ENCODE measurements at places on chromosomes 4 and X.

GRCh38 chr4:8061573-8061972, 97.0 kb downstream of the ABLIM2 start:
- no peak for DNase-seq

DNA sequence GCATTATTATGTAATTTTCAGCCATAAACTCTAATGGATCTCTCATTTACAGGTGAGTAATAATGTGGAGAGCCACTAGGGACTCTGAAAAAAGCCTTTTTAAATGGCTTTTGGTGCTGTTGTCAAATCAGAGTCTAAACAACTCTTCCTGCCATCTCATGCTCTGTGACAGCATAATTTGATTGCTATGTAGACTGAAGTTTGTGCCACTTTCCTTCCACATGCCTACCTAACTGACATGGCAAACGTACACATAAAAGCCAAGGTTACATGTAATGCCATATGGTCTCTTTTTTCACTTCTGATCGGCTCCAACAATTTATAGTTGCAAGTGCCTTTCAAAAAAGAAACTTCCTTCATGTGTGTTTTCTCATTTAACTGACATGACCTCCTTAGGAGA, 94.3 kb downstream of the SH2D1A start:
- no peak for DNase-seq

DNA sequence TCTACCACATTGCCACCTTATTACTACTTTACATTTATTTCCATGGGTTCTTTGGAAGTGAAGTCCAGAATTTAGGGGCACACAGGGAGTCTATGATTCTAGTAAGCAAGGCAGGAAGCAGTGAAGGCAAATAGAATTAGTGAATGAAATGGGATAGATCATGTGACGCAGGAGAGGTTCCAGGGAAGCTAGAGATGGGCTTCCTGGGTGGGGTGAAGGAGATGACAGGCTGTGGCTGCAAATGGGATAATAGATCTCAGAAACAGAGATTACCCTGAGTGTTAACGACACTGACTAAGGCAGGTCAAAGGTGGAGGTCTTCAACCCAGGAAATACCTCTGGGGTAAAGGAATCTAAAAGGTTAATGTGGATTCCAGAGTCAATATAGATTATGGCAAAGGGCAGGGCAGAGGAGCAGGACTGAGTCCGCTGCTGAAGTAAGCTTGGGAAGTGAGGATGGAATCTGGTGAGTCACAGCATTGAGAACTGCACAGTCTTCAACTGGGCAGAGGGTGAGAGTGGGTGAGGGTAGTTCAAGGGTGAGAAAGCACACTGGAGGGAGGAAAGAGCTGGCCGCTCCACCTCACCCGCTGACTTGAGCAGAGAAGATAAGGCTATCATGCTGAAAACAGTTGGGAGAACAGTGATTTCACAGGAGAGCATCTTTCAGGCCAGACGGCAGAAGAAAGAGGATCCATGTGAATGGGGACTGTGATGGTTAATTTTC, 70.8 kb downstream of the ANXA3 start:
- no peak for DNase-seq

GRCh38 chr4:81526706-81527105, 55.0 kb upstream of the RASGEF1B start:
- DNase-seq, result no peak

GRCh38 chr4:53943345-53944085, 120.9 kb downstream of the CHIC2 start:
- no peak for DNase-seq

GRCh38 chr4:150415213-150415612, 166.7 kb upstream of the MAB21L2 start:
- DNase-seq, result no peak

- no peak for DNase-seq
Observed at GRCh38 chr4:171644430-171645057, 168.7 kb upstream of the GALNTL6 start.

- DNase-seq, result no peak
Observed at GRCh38 chr4:97774347-97774989, 368.8 kb downstream of the STPG2 start.

- no peak for DNase-seq
Observed at GRCh38 chr4:185305979-185306442, 89.7 kb downstream of the LRP2BP start.

GRCh38 chr4:139060591-139060990, 45.0 kb downstream of the NOCT start:
- DNase-seq, result no peak

GRCh38 chr4:17512973-17513665, 1.2 kb upstream of the QDPR start:
- no peak for DNase-seq

DNA sequence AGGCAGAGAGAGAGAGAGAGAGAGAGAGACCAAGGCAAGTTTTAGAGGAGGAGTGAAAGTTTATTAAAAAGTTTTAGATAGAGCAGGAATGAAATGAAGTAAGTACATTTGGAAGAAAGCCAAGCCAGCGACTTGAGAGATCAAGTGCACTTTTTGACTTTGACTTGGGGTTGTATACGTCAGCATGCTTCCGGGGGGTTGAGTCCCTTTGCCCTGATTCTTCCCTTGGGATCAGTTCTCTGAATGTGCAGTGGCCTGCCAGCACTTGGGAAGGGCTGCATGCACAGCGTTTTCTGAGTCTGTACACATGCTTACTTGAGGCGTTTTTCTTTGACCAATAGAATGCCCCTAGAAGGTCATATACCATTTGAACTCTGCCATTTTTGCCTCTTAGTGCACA, 400.5 kb downstream of the PDGFC start:
- DNase-seq, result no peak

DNA sequence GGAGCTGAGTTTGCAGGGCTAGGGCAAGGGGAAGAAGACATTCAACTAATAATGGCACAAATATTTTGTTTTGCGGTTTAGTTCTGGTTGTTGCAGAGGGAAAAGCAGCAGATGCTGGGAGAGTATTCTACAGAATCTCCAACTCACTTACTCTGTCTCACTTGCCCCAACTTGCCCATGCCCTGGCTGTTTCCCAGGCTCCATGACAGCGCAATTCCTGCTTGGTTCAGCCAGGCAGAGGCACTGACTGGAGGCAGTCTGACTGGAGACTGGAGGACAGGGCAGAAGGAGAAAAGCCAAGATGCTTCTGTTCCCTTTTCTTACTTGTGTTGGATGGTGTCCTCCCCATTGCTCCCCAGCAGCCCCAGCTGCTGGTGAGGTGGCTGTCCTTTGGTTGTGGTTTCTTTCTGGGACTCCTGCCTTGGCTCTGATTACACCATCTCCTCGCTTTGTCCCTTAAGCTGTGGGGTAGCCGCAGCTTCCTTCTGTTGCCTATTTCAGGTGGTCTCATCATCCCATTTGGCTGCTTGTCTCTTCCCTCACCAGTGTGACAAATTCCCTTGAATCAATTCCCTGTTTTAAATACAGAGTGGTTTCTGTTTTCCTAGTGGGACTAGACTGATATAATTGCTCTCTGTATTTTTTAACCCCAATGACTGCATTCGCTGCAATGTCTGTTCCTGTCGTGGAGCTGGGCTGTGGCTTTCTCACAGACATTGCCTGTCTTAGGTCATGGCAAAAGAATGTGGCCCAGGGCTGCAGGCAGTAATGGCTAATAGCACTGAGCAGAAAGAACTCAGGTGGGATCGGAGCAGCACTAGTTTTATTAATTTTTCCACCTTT, 24.2 kb upstream of the RASL11B start:
- DNase-seq, result no peak

DNA sequence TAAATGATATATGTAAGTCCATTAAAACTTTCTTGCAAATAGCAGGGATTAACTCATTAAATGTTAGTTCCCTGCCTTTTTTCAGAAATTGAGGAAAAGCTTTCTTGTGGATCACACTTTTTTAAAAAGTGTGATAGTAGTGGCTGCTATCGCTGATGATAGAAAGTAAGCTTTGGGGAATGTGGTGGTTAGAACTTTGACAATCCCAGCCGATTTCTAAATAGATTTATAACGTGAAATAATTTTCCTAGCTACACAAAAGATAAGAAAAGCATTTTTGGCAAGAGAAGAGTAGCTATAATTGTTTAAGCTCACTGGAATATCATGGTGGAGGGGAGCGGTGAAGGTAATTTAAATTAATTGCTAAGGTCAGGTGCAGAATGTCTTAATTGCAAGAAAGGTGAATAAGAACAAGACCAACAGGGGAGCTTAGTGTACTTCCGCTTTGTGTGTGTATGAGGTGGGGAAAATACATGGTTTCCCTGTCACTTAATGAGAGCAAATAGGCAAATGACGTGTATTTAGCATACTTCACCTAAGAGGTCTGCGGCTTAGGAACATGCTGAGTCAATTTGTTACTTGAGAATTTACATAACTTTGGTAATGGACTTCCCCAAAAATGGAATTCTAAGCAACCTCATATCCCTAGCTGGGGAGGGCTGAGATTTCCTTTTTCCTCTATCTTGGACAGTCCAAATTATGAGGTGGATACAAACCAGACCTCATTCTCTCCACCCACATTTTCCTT, 11.7 kb upstream of the IL21 start:
- DNase-seq, result no peak

DNA sequence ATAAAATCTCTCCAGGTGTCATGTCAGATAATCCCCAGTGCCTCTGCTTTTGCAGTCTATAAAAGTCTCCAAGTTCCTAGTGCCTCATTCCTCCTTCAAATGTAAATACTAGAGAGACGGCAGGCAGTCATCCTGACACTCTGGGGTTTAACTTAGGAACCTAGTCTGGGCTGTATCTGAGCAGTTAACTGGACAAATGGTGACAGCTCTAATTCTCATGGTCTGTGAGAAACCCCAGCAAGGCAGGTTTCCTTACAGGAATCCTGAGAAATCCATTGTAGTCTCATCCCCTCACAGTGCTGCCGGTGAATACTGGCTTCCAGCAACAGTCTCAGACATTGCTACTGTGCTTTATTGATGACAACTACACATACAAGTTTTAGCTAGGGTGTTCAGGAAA, 246.8 kb downstream of the SNCA start:
- DNase-seq, result no peak

GRCh38 chrX:124212622-124213021, 119.8 kb upstream of the TEX13D start:
- DNase-seq, result no peak

Data from nephron progenitor cell (in vitro differentiated cells).